ENCODE measurements at places on chromosomes 3 and 15. TPM values are rescaled to one million over a fixed set of nuclear protein-coding genes. Genes with fewer than 3 reads are reported as not detected.

DNA sequence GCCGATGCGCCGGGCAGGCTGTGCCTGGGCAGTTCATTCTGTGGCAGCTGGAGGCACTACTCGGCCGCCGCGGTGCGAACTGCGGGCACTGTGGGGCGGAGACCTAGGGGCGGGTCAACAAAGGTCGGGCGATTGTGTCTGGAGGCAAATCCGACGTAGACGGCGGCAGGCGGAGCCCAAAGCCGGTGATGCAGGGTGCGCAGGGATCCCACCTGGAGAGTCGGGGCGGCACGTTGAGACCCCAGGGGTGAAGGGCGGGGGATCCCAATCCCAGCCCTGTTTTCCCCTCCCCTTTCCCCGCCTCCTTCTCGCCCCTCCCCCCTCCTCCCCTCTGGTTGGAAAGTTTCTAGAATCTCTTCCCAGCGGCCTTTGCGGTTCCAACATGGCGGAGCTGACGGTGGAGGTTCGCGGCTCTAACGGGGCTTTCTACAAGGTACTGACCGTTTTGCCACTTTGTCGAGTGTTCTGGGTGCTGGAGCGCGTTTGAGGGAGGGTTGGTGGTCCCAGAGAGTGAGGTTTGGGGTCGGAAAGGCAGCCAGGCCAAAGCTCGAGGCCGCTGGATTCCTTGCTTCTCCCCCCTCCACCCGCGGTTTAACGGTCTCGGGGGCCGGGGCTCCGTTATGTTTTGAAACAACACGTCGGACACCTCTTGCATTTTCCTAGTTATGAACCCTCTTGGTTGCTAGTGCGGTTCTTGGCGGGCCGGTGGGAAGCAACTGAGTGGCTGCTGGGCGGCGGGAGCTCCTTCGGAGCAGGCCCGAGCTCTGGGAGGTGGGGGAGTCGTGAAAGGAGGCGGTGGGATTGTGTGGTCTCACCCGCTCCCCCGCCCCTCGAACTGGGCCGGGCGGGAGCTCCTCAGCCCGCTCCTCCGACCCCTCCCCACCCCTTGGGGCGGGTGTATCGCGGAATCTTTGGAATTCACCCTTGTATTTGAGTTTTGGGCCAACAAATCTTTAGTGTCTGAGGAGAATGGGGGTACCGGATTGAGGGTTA, at the start of gene FXR1:
TSS of gene FXR1 (plus strand) at position 367 of the 993 bp plus-strand sequence. CDS start at position 383, 16 bp downstream.
- no peaks in the 10 kb centered on the region for H3K27me3 ChIP-seq
- peak within 1 kb of the TSS; percentile 91 for H3K4me3 ChIP-seq
- peak; percentile 85 for DNase-seq
- H3K4me1 ChIP-seq = no peaks in the 10 kb centered on the region
- H3K36me3 ChIP-seq = no peaks in the 10 kb centered on the region

GRCh38 chr3:143851331-143852017, 3.2 kb upstream of the SLC9A9 start:
- no peak overlapping the region for H3K4me3 ChIP-seq
- no peaks in the 10 kb centered on the region for H3K36me3 ChIP-seq
- DNase-seq = no peak
- H3K27ac ChIP-seq = no peak overlapping the region
- H3K4me1 ChIP-seq = peaks cover 3% of the 10 kb centered on the region

GRCh38 chr3:58116161-58116955, 94.4 kb downstream of the DNASE1L3 start:
- no peaks in the 10 kb centered on the region for H3K36me3 ChIP-seq
- H3K4me3 ChIP-seq = no peak overlapping the region
- peak overlapping the region; percentile 41 for H3K27ac ChIP-seq
- DNase-seq = no peak
- H3K27me3 ChIP-seq = no peaks in the 10 kb centered on the region

GRCh38 chr15:57866149-57866736, 159.7 kb downstream of the POLR2M start:
- H3K4me1 ChIP-seq = no peaks in the 10 kb centered on the region
- no peak overlapping the region for H3K4me3 ChIP-seq
- H3K27ac ChIP-seq = no peak overlapping the region
- H3K36me3 ChIP-seq = no peaks in the 10 kb centered on the region

Gene CAMK2N2
- not detected for total RNA-seq

Gene C3orf85
- not detected for total RNA-seq

GRCh38 chr15:61275901-61276300, 46.8 kb upstream of the RORA start:
- DNase-seq = no peak
- no peaks in the 10 kb centered on the region for H3K27me3 ChIP-seq
- H3K27ac ChIP-seq = no peak overlapping the region
- H3K36me3 ChIP-seq = no peaks in the 10 kb centered on the region
- H3K4me1 ChIP-seq = no peaks in the 10 kb centered on the region

DNA sequence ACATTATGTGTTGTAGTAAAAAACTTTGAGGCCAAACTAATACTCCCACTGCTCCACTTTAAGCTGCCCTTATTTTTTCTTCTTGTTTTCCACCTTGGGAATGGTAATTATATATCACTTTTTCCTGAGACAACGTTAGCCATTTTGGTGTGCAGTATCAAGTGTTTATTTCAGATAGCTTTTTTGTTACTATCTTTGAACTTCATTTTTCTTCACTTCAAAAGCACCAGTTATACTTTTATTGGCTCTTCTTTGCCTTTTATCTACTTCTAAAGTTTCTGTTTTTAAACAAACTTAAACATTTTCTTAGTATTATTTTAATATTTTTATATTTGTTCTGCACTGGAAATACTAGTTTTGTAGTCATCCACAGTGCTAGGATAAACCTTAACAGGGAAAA, 6.5 kb downstream of the TOPAZ1 start:
- no peaks in the 10 kb centered on the region for H3K4me1 ChIP-seq
- no peak overlapping the region for H3K4me3 ChIP-seq
- H3K36me3 ChIP-seq = no peaks in the 10 kb centered on the region
- no peak overlapping the region for H3K27ac ChIP-seq
- no peak for DNase-seq

- no peaks in the 10 kb centered on the region for H3K27me3 ChIP-seq
- DNase-seq = peak; percentile 18
- H3K4me1 ChIP-seq = no peaks in the 10 kb centered on the region
- H3K27ac ChIP-seq = no peak overlapping the region
These were observed 20.4 kb downstream of the ISG20 start for GRCh38 chr15:88658972-88659931.

Gene SNTN
- total RNA-seq = not detected

DNA sequence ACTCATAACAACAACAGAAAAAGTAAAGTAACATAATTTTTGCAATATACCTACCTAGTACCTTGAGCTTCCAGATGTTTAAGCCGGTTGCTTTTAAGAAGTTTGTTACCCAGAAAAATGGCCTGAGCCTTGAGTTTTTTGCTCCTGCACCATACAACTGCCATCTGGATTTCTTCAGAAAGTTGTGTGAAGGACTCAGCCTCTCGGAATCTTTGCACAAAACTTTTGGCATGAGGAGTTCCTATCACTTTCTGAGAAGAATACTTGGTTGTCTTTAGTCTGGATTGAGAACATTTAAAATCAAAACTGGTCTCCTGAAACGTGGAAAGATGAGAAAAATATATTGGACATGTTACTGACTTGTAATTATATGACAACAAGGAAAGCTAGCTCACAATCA, 17.3 kb downstream of the GTPBP8 start:
- H3K4me1 ChIP-seq = no peaks in the 10 kb centered on the region
- no peak overlapping the region for H3K4me3 ChIP-seq
- no peak overlapping the region for H3K27ac ChIP-seq
- peaks cover 5% of the 10 kb centered on the region for H3K36me3 ChIP-seq

GRCh38 chr3:69236812-69237707, 114.7 kb upstream of the LMOD3 start:
- H3K27ac ChIP-seq = peak overlapping the region; percentile 68
- DNase-seq = no peak
- H3K4me1 ChIP-seq = no peaks in the 10 kb centered on the region
- no peaks in the 10 kb centered on the region for H3K27me3 ChIP-seq
- H3K4me3 ChIP-seq = peak overlapping the region; percentile 29
- no peaks in the 10 kb centered on the region for H3K36me3 ChIP-seq

DNA sequence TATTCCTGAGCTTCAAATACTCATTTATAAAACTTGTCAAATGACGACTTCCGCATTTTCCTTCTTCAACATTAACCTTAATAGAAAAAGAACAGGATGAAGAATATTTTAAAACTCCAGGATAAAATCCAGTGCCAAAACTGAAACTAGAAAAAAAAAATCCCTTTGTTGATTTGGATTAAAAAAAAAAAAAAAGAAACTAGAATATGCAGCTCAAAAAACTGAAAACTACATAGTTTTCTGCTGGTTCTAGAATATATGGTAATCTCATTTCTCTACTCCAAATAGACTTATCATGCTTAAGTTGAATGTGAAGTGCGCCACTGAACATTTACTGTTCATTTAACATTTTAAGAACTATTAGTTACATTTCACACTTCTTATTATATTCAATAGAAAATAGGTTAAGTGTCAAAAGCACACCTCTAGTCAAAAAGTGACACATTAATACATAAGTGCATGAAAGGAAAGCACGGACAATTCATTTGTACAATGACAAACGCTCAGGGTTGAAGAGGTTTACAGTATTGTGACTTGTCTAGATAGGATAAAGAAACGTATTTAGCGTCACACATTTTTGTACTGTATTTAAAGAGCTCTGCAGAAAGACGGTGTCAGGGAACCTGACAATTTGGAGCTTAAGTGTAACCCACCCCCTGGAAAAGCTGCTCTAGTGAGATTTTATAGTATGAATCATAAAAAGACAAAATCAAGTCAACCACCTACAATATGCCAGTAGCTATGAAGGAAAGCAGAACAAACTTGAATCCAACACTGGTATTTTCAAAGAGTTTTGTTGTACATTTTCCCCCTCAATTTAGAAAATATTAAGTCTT, 5.8 kb downstream of the TRA2B start:
- peaks cover 39% of the 10 kb centered on the region for H3K4me1 ChIP-seq
- no peaks in the 10 kb centered on the region for H3K36me3 ChIP-seq
- H3K27ac ChIP-seq = peak overlapping the region; percentile 67

- no peak overlapping the region for H3K4me3 ChIP-seq
- no peaks in the 10 kb centered on the region for H3K27me3 ChIP-seq
- no peaks in the 10 kb centered on the region for H3K4me1 ChIP-seq
- H3K36me3 ChIP-seq = peaks cover 12% of the 10 kb centered on the region
- no peak for DNase-seq
- no peak overlapping the region for H3K27ac ChIP-seq
These were observed 38.4 kb downstream of the UBP1 start for GRCh38 chr3:33401781-33402180.

Gene AP3B2
- total RNA-seq = 5.3 TPM

DNA sequence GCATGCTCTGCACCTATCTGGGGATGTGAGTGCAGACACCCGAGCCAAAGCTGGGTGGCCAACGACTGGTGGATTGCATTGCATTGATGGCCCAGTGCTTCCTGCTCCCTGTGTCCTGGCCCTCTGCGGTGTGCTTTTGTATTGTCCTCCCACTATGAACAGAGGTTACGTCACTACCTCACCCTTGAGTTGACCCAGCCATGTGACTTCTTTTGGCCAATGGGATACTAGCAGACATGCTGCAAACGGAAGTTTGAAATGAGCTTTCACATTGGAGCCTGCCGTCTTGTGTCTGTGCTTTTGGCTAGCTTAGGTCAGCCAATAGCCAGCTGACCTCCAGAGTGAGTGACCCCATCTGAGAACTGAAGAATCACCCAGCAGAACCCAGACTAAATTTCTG, 15.3 kb upstream of the TBC1D21 start:
- H3K27me3 ChIP-seq = peaks cover 14% of the 10 kb centered on the region
- H3K36me3 ChIP-seq = no peaks in the 10 kb centered on the region
- no peaks in the 10 kb centered on the region for H3K4me1 ChIP-seq
- H3K4me3 ChIP-seq = no peak overlapping the region
- DNase-seq = no peak

- no peak overlapping the region for H3K4me3 ChIP-seq
- no peak for DNase-seq
These were observed 29.9 kb downstream of the CHSY1 start for GRCh38 chr15:101221902-101222301.

DNA sequence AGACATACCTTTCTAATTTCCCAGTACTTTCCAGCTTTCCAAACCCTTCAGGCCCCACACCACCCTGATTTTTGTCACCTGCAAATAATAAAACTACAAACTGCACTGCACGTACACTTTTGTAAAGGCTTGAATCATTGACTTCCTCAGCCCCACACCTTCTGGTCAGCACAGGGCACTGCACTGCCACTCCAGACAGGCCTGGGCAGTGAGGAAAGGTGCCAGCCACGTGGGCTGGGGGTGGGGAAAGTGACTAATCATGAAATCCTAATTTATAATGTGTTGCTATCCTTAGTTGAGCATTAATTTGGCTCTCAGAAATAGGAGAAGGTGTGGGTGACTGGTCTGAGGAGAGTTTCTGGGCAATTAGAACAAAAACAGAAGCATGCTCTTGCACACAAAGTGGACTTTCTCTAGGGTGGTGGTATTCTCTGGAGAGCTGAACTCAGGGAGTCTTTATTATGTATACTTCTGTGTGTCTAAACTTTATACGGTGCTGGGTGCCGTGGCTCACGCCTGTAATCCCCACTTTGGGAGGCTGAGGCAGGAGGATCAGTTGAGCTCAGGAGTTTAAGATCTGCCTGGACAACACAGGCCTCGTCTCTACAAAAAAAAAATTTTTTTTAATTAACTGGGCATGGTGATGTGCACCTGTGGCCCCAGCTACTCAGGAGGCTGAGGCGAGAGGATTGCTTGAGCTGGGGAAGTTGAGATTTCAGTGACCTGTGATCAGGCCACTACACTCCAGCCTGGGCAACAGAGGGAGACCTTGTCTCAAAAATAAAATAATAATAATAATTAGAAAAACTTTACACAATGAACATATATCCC, 58.2 kb upstream of the FLNB start:
- H3K27me3 ChIP-seq = no peaks in the 10 kb centered on the region
- H3K27ac ChIP-seq = peak overlapping the region; percentile 74
- DNase-seq = peak; percentile 41
- no peaks in the 10 kb centered on the region for H3K36me3 ChIP-seq

Gene SCAP
- total RNA-seq = 78.0 TPM

DNA sequence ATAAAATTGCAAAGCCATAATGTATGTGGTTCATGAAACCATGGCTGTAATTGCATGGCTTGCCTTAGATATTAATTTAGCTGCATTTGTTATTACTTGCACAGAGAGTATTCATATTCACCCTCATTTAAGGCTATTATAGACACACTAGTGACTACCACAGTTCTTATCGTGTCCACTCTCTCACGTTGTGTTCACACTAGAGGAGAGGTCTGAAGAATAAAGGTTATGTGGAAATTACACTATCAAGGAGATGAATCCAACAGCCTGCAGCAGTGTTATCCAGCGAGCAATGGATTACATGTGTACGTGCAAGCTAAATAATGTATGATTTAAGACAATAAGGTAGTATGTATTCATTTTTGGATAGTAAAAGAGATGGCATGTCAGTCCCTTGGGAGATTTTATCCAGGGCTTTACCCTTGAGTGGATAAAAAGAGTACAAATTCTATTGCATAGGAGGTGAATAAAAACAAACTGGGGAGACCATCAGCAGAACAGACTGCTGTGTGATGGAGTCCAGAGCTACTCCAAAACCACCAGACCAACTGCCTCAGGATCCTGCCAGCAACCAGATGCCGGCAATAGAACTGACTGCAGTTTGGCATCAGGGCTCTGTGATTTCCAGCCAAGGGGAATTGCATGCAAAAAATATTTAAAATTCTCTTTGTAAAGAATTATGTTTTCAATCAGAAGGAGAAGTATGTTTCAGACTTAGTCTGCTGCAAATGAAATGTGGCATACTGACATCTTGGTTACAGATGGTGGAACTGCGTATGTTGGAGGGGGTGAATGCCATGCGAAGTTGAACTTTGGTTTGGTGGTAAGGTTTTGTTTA, 146.6 kb downstream of the RBMS3 start:
- H3K27ac ChIP-seq = no peak overlapping the region
- no peak for DNase-seq
- no peaks in the 10 kb centered on the region for H3K36me3 ChIP-seq
- no peaks in the 10 kb centered on the region for H3K27me3 ChIP-seq
- H3K4me1 ChIP-seq = peaks cover 4% of the 10 kb centered on the region
